GM13976 (cell line): ENCODE measurements at places on chromosomes 3 and 15.

GRCh38 chr3:138329127-138329983 lies at the start of gene NME9:
TSS of gene NME9 (minus strand) at chr3:138329851. CDS start at chr3:138329335, 516 bp downstream.
- DNase-seq, result peak; percentile 80

DNA sequence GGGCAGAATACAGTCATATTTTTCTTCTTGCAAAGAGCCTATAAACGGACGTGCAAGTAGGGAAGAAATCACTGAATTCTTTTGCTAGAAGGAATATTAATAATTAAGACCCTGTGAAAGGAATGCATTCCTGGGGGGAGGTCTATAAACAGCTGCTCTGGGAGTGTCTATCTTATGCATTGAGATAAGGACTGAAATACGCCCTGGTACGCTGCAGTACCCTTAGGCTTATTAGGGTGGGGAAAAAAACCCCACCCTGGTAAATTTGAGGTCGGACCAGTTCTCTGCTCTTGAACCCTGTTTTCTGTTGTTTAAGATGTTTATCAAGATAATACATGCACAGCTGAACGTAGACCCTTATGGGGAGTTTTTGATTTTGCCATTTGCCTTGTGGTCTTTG lies 100.0 kb upstream of the KBTBD8 start:
- no peak for DNase-seq

- no peak for DNase-seq
These were observed 21.3 kb upstream of the SCN10A start for GRCh38 chr3:38837358-38837757.

DNA sequence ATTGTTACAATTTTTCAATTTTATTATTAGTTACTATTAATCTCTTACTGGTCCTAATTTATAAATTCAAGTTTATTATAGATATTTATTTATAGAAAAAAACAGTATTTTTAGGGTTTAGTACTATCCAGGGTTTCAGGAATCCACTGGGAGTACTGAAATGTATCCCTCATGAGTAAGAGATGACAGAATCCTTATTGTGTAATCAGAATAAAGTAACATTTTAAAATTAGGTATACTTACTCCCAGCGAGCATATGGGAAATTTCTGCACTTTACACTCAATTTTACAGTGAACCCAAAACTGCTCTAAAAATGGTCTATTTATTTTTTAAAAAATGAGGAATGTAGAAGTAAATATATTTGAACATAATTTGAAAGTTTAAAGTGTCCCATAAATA lies 202.7 kb downstream of the CGGBP1 start:
- DNase-seq, result no peak

DNA sequence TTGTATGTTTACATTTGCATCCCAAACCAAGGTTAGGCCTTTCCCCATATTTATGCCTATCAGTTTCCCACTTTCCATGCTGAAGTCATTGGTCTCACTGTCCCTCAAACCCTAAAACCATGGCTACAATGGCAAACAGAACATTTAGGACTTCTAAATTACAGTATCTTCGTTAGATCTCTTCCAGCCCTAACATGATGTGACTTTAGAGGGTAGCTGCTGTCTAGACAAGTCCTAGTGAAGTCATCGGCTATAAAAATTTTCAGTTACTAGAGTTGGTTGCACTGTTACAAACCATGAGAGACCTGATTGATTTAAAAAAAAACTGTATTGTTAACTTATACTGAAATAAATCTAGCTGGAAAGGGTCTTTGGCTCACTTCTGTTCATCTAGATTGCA lies 54.6 kb downstream of the TM4SF4 start:
- no peak for DNase-seq

DNA sequence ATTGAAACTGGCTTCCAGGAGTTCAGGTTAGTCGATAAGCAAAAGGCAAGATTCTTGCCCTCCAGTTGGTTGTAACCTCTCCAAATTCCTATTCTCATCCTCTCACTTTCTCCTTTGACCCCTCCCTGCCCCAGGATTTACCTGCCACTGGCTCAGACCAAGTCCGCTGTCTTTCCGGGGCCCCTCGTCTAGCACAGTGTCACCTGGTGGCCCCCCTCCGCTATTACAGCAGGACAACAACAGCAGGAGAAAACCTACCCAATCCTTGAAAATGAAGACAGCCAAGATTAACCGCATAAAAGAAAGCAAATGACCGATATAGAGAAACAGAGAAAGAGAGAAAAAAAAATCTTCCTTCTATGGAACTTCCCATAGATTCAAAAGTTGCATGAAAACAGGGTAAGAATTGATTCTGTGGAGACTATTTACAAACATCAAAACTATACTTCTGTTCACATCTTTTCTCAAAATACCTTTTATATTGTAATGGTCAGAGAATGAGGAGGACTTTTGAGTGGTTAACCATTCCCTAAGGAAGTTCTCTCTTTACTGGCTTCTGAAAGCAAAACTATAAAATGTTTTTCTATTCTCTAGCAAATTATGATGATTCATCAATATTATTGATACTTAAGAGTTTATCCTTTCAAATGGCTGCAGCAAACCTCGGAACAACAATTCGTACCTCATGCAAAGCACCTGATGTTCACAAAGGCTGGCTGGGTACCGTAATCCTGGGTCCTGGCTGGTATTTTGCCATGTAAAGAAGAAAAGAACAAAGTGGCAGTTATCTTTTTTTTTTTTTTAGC lies 10.0 kb upstream of the ST8SIA2 start:
- peak; percentile 39 for DNase-seq

GRCh38 chr3:150307311-150308036 lies 100.6 kb upstream of the TSC22D2 start:
- DNase-seq, result no peak

DNA sequence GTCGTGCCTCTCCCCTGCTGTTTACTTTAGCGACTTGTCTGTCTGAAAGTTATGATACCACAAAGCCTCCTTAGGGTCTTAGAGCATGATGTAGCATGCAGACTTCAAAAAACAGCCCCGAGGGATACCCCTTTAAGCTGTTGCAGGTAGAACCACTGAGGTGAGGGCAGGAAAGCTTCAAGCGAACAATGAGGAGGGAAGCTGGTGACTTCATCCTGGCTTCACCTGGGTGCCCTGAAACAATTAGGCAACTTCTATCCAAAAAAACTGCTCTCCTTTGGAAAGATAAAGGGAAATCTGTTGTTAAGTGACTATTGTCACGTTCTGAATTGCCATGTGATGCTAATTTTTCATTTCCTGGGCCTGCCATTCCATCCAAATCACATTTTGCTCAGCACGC lies 231.6 kb downstream of the SOX2 start:
- DNase-seq, result no peak

DNA sequence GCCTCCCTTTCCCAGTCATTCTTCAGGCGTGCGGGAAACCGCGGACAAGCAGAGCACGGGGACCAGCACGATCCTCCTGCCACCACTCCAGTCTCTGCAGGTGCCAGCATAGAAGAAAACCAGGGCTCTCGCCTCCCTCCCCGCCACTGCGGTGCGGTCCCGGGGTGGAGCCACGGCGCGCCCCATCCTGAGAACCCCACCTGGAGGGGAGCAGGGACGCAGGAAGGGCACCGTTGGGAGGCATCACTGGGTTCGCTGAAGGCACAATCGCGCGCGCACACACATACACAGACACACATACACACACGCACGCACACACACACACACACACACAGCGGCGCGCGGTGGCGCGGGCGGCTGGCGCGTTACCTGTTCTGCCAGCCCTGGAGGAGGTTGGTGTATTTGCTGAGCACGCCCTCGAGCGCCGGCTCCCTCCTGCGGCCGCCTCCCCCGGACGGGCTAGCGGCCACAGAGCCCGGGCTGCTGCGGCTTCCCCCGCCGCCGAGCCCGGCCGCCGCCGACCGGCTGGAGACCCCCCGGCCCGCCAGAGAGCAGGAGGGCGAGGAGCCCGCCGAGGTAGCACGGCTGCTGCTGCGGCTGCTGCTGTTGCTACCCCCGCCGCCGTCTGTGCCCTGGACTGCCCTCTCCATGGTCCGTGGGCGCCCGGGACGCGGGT lies 394 bp downstream of the OSBPL10 start:
- peak; percentile 57 for DNase-seq

GRCh38 chr3:140319739-140320138 lies 358.1 kb upstream of the TRIM42 start:
- DNase-seq, result no peak

DNA sequence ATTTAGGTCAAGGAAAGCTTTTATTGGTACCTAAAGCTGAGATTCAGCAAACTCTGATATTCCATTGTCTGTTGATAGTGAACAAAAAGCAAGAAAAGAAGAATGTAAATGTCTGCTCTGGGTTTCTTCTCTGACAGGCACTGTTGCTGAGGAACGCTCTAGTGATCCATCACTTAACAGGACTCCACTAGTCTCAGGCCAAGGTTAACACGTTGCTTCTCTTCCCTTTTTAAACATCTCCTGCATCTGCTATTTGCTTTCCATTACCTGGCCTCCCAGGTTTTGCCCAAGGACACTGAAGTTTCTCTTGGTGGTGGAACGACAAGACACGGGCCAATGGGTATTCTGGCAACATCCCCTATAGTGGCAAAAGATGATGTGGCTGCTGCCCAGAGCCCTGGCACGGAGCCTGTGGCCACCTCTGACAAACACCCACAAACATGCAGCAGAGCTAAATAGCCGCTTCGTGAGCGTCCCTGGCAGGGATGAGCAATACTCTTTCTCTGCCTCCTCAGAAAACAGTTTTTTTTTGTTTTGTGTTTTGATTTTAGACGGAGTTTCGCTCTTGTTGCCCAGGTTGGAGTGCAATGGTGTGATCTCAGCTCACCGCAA lies 97.8 kb upstream of the AKAP13 start:
- DNase-seq, result no peak

- no peak for DNase-seq
These were observed 12.1 kb upstream of the TEX9 start for GRCh38 chr15:56353119-56353518.

DNA sequence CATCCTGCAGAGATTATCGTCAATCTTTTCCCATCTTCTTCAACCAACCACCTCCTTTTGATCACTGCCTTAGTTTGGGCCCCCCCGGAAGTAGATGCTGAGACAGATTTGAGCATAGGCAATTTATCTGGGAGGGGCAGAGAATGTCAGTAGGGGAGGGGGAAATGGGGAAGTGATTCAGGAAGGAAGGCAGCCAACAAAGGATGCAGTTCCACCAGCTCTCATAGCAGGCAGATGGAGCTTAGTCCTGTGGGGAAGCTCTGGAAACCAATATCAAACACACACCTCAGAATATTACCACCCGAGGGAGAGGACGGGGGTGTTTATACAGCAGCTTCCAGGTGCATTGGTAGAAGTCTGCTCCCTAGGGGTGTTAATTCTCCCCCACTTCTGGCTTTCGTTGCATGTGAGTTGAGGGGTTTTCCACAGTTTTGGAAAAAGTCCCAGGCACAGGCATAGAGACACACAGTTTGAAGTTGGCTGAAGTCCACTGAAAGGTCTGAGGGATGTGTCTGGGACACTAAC lies 91.5 kb upstream of the TNFAIP8L3 start:
- DNase-seq, result no peak
